ENCODE measurements at places on chromosomes 3 and 15.
A peak's percentile ranks its signal among the peaks of the same experiment; 100 is the strongest.

GRCh38 chr3:109057616-109058015 lies 60.3 kb downstream of the MORC1 start:
- DNase-seq = no peak

- DNase-seq = no peak
Measured at GRCh38 chr15:90638963-90639362, 78.2 kb upstream of the BLM start.

DNA sequence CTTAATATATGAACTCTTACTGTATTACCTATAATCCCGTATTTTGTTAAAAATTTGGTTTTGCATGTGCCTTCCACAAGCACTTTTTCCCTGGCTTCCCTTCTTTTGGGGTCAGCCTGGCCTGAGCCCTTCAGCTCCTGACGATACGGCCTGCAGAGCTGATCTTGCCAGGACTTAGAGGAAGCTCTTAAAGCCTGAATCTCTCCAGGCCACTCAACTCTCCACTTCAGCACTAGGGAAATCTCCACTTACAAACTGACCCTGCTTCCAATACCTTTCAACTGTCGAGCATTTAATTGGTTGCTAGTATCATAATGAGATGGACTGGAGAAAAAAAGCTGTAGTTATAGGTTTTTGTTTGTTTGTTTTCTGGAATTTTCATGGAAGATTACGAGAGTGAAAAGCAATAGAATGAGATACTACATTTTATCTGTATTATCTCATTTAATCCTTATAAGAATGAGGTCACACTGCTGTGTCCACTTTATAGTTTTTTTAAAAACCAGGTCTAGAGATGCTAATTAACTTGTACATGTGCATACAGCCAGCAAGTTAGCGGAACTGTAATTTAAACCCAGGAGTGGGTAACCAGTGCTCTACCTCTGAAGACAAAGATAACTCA lies 54.8 kb downstream of the ZBTB38 start:
- no peak for DNase-seq

DNA sequence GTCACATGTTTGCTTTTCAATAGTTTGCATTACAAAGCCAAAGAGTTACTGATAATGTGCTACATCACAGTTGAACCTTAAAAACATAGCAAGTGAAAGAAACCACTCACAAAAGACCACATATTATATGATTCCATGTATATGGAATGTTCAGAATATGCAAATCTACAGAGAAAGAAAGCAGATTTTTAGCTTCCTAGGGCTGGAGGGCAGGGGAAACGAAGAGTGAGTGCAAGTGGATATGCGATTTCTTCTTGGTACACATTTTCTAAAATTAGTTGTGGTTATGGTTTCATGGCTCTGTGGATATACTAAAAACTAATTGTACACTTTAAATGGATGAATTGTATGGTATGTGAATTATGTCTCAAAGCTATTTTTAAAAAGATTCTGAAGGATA lies 4.0 kb upstream of the GBE1 start:
- no peak for DNase-seq

DNA sequence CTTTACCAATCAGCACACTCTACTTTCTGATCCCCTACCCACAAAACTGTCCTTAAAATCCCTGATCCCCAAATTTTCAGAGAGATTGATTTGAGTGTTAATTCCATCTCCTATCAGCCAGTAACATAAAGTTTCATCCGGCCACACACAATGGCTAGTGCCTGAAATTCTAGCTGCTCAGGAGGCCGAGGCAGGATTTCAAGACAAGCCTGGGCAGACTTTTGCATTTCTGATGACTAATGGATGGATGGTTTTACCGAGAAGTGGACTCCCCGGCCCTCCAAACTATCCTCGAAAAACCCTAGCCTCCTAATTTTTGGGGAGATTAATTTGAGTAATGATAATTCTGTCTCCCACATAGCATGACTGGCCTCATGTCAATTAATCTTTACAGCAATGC lies 269.8 kb upstream of the POU1F1 start:
- DNase-seq = no peak

- DNase-seq = no peak
Measured at GRCh38 chr3:175564363-175564762, 705.2 kb downstream of the NAALADL2 start.

- no peak for DNase-seq
Measured at GRCh38 chr15:95887666-95888390, 442.7 kb upstream of the NR2F2 start.

DNA sequence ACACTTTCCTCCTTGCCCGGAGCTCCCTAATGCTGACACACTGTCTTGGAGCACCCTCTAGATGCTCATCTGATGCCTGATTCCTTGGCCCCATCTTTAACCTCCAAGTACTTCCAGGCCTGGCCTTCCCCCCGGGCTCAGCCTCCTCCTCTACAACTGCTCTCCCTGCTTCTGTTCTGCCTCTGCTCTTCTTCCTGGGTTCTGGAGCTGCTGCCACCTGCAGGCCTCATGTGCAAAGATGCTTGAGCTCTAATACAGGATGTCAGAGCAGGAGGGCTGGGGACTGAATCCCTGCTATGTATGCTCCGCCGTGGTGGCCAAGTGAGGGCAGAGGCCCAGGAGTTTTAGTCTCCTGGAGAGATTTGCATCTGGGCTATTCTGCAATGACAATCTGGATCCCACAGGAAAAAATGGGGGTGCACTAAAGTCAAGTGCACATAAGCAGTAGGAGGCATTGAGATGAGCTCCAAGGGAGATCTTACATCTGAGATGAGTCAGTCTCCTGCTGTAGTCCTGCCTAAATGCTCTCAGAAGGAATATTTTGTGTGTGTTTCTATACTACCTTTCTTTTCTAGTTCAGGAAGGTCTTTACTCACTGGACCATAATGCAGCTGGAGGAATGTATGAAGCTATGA lies 296.3 kb downstream of the UACA start:
- peak; percentile 65 for DNase-seq

GRCh38 chr15:100651253-100651652 lies 48.9 kb downstream of the ASB7 start:
- DNase-seq = no peak

GRCh38 chr3:165359005-165359404 lies 162.8 kb upstream of the SLITRK3 start:
- no peak for DNase-seq

Measured in Jurkat, Clone E6-1 (cell line).